Ovary (tissue), 10 donors: ENCODE measurements at places on chromosomes 12 and 14.

GRCh38 chr14:105085766-105086165 is 20.5 kb upstream of the GPR132 start:
- no peak overlapping the region for H3K4me3 ChIP-seq
- H3K4me1 ChIP-seq: peaks cover 8% of the 10 kb centered on the region
- DNase-seq: no peak
- no peak overlapping the region for H3K27ac ChIP-seq

DNA sequence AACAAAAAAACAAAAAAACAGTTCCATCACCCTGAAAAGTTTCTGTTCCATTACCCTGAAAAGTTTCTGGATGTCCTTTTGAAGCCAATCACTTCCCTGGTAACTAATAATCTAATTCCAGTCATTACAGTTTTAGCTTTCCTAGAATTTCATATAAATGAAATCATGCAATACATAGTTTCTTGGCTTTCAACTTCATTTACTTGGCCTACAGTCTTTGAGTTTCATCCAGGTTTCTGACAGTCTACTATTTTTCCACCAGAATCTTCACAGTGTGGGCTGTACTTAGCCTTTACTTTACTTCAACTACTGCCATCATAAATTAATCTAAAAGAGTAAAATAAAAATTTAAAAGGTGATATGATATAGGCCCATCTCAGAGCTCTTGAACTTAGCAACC is 55.5 kb downstream of the RPS6KA5 start:
- H3K36me3 ChIP-seq: no peaks in the 10 kb centered on the region
- no peaks in the 10 kb centered on the region for H3K4me1 ChIP-seq
- H3K27ac ChIP-seq: no peak overlapping the region
- no peak overlapping the region for H3K4me3 ChIP-seq
- H3K27me3 ChIP-seq: no peaks in the 10 kb centered on the region

- H3K27me3 ChIP-seq: no peaks in the 10 kb centered on the region
- no peaks in the 10 kb centered on the region for H3K4me1 ChIP-seq
- H3K27ac ChIP-seq: no peak overlapping the region
- H3K36me3 ChIP-seq: no peaks in the 10 kb centered on the region
- DNase-seq: no peak
These were observed 90.8 kb downstream of the SLC38A1 start for GRCh38 chr12:46177837-46178608.

GRCh38 chr12:99122959-99123358 is 477.9 kb downstream of the APAF1 start:
- H3K27me3 ChIP-seq: no peaks in the 10 kb centered on the region
- H3K4me3 ChIP-seq: no peak overlapping the region
- H3K36me3 ChIP-seq: no peaks in the 10 kb centered on the region

- no peak overlapping the region for H3K4me3 ChIP-seq
- H3K4me1 ChIP-seq: peaks cover 2% of the 10 kb centered on the region
- no peak overlapping the region for H3K27ac ChIP-seq
- no peaks in the 10 kb centered on the region for H3K27me3 ChIP-seq
- H3K36me3 ChIP-seq: no peaks in the 10 kb centered on the region
These were observed 182.4 kb downstream of the EGLN3 start for GRCh38 chr14:33768458-33768830.

GRCh38 chr12:81150382-81150781 is 72.5 kb downstream of the ACSS3 start:
- H3K27ac ChIP-seq: no peak overlapping the region
- DNase-seq: no peak
- H3K27me3 ChIP-seq: no peaks in the 10 kb centered on the region
- H3K36me3 ChIP-seq: no peaks in the 10 kb centered on the region

GRCh38 chr14:40847480-40847879 is 759.2 kb upstream of the LRFN5 start:
- DNase-seq: no peak
- no peaks in the 10 kb centered on the region for H3K36me3 ChIP-seq
- H3K27me3 ChIP-seq: no peaks in the 10 kb centered on the region
- no peaks in the 10 kb centered on the region for H3K4me1 ChIP-seq
- no peak overlapping the region for H3K4me3 ChIP-seq
- H3K27ac ChIP-seq: no peak overlapping the region

DNA sequence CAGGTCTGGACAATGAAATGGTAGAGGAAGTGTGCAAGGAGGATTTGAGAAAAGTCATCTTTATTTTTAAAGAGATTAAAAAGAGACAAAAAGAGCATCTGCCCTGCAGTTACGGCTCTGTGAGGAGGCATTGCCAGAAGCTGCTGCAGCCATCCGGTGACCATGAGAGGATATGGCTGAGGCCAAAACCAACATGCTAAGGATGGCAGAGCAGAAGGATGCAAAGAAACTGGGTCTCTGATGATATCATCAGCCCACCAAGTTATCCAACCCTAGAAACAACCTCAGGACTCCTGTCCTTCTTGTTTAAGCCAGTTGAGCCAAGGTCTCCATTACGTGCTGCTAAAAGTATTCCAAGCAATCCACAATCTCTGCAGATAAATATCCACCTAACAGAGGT is 48.0 kb upstream of the CCND2 start:
- no peaks in the 10 kb centered on the region for H3K36me3 ChIP-seq
- no peak for DNase-seq
- H3K4me1 ChIP-seq: no peaks in the 10 kb centered on the region
- H3K4me3 ChIP-seq: no peak overlapping the region
- no peak overlapping the region for H3K27ac ChIP-seq
- no peaks in the 10 kb centered on the region for H3K27me3 ChIP-seq

GRCh38 chr14:77058117-77058516 is 29.6 kb upstream of the IRF2BPL start:
- no peak for DNase-seq
- H3K27ac ChIP-seq: no peak overlapping the region
- no peaks in the 10 kb centered on the region for H3K4me1 ChIP-seq
- no peaks in the 10 kb centered on the region for H3K27me3 ChIP-seq
- no peak overlapping the region for H3K4me3 ChIP-seq
- H3K36me3 ChIP-seq: no peaks in the 10 kb centered on the region
